ENCODE measurements at places on chromosomes 7 and 10.

DNA sequence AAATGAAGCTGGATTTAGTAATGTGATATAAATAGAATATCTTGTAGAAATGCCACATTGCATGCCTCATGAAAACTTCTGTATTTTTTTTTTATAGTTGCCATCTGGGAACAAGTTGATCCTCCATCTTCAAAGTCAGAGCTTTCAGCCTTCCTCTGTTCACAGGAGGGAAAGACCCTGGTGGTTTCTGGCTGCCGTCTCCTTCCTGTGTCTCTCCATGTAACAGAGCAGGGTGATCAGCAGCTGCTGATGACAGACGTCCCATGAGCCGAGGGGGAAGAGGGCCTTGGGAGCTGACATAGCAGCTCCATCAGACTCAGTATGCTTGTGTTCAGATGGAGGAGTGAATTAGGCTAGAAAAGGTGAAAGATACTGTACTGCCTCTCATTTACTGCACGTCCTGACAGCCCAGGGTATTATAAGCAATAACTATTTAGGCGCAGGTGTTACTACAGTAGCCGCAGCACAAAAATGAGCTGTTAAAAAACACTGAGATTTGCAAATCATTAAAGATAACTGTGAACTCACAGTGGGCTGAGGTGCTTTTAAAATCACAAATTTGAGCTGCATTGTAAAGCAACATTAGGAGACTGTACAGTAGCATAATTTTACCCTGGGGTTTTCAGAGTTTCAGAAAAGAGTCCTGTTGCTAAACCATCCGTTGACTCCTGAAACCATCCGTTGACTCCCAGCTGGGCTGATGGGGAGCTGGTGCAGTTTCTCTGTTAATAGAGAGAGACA is 103.3 kb downstream of the CFAP58 start:
- no peak for DNase-seq

- no peak for DNase-seq
Observed at GRCh38 chr10:10818082-10818481, 199.6 kb upstream of the CELF2 start.

DNA sequence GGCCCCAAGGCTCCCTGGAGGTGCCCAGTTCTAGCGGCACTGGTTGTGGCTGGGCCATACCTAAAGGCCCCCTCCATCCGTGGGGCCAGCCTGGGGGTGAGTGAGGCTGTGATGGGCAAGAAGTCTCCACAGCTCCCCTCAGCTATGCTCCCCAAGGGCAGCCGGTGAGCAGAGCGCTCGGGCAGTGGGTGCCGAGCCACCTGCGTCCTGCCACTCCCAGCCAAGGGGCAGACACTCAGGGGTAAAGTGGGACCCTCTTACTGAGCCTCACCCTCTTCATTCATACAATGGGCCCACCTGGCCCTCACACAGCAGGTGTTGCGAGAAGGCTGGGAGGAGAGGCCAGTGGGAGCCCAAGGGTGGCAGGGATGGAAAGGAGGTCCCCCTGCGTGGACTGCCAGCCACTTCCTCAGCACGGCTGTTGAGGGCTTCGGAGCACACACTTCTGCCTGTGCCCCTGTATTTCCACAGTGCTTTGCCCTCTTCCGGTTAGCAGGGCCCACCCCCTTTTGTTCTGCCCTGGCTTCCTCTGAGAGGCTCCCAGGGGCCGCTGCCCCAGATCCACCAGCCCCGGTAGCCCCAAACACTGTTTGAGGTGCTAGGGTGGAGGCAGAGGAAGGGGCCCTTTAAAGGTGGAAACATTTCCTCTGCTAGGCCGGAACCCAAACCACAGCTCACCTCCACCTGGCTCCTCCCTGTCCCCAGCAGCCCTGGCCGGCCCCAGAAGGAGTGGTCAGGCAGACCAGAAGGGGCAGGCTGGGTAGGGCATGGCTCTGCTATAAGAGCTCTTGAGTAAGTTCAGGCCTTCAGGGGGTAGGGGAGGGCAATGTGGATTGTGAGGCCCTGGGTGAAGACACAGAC is 16.4 kb upstream of the C10orf105 start:
- no peak for DNase-seq

DNA sequence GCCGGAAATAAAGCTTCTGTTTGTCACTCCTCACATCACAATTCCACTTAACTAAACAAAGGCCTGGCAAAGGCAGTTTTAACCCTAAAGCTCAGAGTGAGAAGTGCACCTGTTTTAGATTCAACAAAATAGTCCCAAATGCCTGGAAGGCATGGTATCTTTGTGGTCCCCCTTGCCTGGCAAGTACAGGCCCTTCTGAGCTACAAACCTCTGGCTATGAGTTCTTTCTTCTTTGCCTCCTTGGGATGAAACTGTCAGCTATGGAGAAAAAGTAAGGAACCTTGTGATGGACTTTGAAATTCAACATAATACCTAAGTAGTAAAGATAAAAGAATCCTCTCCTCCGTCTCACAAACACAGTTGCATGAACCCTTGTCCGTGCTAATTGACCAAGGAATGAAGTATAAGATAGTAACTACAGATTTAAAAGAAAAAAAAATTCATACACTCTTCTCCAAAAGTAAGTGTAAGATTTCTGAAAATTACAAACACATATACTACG is 244.5 kb upstream of the ETV1 start:
- no peak for DNase-seq

DNA sequence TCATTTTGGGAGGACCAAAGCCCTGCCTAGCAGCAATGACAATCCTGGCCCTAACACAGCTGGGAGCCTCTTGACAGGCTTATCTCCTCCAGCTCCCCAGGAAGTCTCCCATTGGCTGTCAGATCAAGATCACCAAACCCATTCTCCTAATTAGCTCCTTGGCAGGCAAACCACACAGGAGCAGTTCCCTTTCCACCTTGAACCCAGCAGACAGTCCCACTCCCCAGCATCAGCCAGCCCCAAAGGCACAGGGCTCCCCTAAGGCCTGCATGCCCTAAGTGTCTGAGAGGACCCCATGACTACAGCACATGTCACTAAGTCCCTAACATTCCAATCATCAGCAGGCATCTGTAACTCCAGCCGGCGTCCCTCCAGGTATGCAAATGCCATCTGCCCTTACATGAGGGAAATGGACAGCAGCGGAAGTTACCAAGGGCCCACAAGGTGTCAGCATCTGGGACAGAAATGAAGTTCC is 348.5 kb downstream of the KCNMA1 start:
- DNase-seq, result no peak

DNA sequence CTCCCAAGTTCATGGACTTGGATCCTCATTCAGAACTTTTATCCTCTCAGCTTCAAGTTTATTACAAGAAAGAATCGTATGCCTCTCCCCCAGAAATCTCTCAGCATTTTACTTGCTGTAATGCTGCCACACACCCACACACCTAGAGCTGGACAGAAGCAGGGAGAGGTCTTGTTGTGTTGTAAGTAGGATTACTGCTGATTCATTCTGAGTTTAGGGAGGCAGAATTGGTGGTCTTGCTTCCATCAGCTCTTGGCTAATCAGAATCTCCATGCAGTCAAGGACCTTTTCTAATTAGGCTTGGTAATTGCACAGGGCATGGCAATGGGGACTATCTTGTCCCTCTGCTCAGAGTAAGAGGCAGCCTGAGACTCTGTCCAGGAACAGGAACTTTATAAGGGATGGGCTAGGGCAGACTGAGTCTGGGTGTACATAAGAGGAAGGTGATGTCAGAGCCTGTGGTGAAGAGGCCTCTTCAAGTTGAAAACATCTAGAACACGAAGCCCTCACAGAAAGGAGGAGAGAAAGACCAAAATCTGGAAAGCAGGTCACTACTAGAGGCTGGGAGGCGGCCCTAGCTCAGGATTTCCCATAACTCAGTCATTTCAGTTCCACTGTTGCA is 7.0 kb upstream of the PTPRE start:
- no peak for DNase-seq
